ENCODE measurements at places on chromosomes 6 and 20.
A peak's percentile ranks its signal among the peaks of the same experiment; 100 is the strongest.

DNA sequence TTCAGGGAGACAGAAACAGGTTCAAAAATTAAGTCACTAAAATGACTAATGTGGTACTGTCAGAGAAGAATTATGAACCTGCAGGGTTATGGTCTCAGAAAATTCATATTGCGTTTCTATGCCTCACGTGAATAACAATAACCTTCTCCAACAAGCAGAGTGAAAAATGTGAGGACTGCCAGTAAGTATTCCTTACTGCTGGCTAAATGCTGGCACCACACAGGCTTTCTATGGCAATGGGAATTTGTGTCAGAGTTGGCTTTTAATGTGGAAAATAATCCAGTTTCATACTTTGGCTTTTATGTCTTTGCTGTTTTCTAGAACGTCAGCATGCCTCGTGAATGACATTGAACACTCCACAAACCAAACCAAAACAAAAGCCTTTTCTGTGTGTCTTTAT lies 656.0 kb downstream of the KIF16B start:
- DNase-seq = no peak

GRCh38 chr6:14706378-14706929 lies 539.4 kb upstream of the JARID2 start:
- DNase-seq = no peak

- DNase-seq = no peak
Observed at GRCh38 chr20:3172126-3172932, 1.0 kb downstream of the LZTS3 start.

DNA sequence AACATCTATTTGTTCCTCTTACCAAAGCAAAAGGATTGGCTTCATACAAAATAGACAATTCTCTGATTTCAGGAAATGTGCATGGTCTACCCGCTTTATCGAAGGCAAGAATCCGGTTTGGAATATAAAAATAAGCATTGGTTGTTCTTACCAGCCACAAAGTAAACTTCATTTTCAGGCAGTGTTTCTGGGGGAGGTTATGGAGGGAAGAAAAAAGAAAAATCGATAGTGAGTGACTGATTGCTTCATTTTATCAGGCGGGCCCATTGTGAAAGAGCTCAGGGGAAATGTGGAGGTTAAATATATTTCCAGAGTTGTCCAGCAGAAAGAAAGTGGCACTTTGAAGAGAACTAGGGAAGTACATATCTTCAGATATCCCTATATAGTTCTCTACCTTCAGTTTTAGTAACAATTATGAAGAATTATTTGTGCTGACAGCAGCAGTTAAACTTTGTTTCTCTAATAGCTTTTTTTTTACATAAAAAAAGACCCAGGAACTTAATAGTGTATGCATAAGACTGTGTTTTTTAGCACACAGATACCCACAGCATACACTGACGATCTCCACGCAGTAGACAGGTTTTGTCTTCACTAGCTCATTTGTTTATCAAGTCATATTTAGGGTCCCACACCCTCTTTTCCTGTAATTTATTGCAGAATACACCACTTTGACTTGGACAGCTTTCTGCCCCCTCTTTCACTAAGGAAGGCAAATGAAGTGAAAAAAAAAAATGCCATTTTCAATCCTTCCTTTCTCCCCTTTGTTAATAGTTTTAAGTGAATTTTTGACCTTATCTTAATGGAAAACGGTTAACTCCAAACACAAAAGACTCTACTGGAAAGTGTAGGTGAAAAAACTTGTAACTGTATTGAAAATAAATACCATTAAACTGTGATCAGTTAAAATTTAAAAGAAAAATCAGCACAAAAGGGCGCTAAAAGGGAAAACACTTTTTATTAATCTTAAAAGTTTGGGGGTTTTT lies 2.9 kb downstream of the POU3F2 start:
- DNase-seq = no peak

DNA sequence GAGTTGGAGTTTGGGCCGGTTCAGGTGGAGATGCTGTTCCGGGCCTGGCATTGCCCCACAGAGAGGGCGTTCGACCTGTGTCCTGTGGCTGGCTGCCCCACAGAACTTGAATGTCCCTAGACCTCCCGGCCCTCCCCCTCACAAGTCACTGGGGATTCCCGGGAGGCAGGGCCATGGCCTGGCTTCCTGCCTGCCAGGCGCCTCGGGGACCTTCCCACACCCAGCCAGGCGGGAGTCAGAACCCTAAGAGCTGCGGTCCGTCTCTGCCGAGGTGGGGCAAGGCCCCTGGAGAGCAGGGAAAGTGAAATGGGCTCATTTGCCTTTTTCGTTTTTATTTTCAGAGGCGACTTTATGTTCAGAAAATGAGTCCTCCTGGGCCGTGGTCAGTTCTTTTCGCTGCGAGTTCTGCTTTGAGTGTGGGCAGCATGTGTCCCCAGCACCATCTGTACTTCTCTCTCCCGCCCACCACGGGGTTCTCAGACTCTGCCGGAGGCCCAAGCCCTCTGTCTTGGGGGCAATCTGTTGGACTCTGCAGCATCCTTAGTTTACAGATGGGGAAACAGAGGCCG lies 8.5 kb downstream of the RBM38 start:
- no peak for DNase-seq

DNA sequence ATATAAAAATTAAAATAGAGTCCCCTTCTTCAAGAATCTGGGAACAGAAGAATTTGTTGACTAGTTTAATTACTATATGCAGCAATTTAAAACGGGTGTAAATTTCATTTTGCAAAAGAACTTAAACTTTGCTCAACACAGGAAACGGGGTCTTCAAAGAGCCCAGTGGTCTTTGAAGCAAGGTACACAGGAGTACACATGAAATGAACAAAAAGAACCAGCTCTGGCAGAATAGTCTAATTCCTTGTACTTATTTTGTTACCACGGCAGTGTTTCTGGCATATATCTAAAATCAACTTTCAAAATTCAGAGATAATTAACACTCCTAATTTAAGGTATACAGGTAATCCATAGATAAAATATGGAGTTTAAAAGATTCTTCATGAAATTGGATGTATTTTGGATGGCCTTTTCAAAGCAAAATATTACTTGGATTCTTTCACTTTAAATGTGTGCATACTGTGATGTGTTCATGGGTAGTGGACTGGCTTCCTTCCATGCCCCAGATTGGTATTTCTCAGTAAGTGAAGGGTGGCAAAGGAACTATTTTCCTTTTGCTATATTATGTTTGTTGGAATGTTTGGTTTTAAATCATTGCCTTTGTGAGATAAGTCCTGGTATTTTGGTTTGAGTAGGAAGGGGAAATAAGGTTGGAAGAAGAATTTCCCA lies 96.8 kb upstream of the THEMIS start:
- DNase-seq = no peak

- DNase-seq = no peak
Observed at GRCh38 chr20:8005033-8005432, 14.5 kb downstream of the TMX4 start.

DNA sequence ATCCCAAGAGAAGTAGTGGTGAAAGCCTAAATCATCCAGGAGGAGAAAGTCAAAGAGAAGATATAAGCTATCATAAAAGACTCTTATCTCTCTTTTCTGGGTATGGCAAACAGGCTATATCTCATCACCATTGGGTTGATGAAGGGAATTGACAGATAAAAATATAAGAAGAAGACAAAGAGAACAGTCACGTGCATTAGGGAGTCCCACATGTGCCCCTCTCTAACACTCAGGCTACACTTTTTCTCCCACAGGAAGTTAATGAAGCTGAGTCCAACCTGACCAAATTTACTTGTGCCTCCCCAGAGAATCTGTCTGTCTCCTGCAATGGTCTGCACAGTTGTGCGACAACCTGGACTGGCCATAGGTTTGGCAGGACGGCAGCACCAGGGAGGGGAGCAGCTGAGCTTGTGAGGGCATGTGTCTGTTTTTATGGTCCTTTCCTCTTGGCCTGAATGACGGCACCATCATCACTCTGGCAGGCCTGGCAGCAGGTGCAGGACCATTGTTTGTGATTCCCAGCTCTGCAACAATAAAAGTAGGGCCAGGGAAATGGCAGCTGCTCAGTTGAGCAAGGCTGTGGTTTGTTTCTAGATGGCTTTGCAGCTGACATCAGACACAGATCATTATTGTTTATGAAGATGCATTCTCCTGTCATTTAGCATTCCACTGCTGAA lies 144.5 kb upstream of the MCHR2 start:
- no peak for DNase-seq

- no peak for DNase-seq
Observed at GRCh38 chr6:133085896-133086295, 155.3 kb upstream of the EYA4 start.

GRCh38 chr20:63782051-63782471 lies 42.5 kb downstream of the SLC2A4RG start:
- peak; percentile 13 for DNase-seq

GRCh38 chr20:43309266-43309665 lies 119.6 kb upstream of the PTPRT start:
- DNase-seq = no peak

GRCh38 chr20:14559612-14560011 lies 222.2 kb upstream of the FLRT3 start:
- DNase-seq = no peak

DNA sequence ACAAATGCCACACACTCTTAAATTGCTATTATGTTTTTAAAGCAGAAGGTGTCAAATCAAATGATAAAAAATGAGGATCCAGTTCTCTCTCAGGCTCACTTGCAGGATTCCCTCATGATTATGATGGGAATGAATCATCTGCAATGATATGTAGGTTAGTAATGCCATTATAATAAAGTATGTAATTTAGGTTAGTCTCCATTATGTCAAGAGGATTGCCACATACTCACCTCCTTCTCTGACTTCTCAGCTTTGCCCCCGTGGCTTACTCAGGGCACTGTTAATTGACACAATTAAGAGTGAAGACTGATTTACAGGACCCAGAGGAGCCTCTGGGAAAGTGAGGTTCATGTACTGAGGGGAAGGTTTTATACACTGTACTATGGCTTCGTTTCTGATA lies 591.7 kb upstream of the NRSN1 start:
- no peak for DNase-seq

DNA sequence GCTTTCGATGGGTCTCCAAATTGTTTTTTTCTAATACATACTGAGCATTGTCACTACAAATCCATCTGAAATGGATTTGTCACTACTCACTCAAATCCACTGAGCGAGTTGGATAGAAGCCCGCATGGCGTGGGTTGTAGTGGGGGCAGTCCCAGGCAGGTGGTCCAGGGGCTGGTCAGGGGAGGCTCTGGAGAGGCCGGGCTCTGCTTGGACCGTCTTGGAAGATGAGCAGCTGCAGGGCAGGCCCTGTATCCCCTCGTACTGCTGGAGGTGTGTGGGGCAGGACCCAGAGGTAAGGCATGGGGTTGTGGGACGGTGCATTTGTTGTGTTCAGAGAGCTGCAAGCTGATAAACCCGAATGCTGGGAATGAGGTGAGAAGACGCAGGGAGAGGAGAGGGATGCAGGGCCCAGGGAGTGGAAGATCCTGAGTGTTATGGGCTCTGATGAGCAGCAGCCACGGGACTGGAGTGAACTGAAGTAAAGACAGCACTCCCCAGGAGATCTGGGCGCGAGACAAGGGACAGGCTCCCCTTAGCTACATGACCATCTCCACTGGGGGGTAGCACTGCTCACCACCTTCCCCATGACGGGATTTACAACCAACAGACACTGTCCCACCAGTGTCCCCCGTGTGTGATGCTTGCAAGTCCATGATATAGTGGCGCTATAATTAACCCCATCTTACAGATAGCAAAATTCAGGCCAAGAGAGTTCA lies 45.9 kb downstream of the PSMG4 start:
- no peak for DNase-seq
